Suppressor macrophage treated with lipopolysaccharide for 1 hour (primary cell): ENCODE measurements at places on chromosomes 12 and 14.
A peak's percentile ranks its signal among the peaks of the same experiment; 100 is the strongest.

DNA sequence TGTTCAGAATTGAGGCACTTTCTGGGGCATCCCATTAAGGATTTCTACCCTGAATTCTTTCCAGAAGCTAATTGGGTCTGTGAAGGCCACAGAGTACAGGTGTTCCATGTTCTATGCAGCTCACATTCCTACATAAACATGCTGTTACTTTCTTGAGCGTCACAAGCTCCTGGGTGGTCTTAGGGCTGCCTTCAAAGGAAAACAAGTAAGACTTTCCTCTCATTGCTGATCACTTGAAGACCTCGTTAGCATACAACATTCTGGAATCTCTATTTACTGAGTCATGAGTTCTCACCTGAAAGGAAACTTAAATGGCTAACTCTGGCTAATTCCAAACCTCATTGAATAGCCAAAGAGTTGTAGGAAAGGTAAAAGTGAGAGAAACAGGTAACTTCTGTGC, 63.0 kb upstream of the HMGA2 start:
- no peak for DNase-seq

GRCh38 chr14:101843665-101844064, 82.2 kb downstream of the PPP2R5C start:
- DNase-seq: peak; percentile 76

- peak; percentile 5 for DNase-seq
These were observed 23.6 kb upstream of the FAM181A start for GRCh38 chr14:93903342-93904184.

DNA sequence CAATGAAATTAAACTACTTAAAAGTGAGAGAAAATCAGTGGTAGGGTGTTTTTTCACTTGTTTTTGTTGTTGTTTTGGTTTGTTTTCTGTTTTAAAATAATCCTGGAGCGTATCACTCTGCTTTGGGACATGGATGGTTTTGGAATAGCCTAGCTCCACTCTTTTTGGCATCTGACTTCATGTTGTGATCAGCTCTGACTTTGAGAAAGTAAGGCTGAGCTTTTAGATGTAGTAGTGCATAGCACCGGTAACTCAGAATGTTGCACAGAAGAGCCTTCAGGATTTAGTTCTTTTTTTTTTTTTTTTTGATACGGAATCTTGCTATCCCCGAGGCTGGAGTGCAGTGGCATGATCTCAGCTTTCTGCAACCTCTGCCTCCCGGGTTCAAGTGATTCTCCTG, 8.1 kb downstream of the TRAFD1 start:
- no peak for DNase-seq

DNA sequence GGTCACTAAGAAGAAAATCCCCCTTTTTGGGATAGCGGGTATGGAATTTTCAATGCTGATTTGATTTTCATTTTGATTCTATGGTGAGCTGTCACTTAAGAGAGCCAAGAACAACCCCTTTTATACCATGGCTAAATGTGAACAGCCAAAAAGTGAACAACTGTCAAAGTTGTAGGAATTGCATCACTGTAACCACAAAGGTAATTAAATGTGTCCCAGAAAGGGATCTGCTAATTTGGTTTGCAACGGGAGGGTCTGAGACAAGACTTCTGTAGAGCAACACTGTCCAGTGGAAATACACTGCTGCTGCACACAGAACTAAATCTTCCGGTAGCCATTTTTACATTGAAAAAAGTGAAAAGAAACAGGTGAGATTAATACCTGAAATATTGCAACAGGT, 14.6 kb downstream of the CHST11 start:
- no peak for DNase-seq

- peak; percentile 57 for DNase-seq
These were observed 15.3 kb upstream of the SPIC start for GRCh38 chr12:101459642-101460346.

DNA sequence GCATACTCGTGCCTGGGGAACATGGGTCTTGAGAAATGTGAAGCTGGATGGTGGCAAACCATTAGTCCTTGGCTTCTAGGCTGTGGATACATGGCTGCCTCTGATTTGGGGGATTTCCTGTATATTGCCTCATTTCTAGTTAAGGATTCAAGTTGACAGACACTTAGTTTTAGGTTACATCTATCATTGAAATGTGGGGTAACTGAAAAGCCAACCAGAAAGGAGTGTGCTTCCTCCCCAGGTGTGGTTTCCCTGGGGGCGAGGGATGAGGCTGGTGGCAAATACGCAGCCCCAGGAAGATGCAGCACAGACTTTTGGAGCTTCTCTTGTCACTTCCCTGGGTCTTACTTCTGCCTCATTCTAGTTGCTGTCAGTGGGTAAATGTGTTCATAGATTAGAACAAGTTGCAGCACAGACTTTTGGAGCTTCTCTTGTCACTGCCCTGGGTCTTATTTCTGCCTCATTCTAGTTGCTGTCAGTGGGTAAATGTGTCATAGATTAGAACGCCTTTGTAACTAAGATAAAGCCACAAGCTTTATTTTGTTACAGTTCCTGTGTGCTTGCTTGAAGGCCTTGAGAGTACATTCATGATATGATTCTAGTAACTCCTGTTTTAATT, 85.1 kb downstream of the BORCS5 start:
- no peak for DNase-seq

- no peak for DNase-seq
These were observed 113.7 kb upstream of the MDM1 start for GRCh38 chr12:68445824-68446223.

DNA sequence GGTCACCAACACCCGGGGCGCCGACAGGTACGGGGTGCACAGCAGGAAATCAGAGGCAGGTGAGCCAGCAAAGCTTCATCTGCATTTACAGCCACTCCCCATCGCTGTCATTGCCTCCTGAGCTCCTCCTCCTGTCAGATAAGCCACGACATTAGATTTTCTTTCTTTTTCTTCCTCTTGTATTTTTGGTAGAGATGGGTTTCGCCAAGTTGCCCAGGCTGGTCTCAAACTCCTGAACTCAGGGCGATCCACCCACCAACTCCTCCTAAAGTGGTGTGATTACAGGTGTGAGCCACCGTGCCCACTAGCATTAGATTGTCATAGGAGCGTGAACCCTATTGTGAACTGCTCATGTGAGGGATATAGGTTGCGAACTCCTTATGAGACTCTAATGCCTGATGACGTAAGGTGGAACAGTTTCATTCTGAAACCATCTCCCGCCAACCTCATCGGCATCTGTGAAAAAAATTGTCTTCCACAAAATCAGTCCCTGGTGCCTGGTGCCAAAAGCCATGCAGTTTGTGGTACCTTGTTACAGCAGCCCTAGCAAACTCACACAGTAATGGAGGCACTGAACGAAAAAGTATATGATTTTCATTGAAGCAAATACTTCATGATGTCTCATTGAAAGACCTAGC, 1.5 kb downstream of the STYK1 start:
- no peak for DNase-seq

- DNase-seq: no peak
These were observed 544.2 kb downstream of the FOXG1 start for GRCh38 chr14:29310757-29311156.

- no peak for DNase-seq
These were observed 6.3 kb upstream of the CDKL1 start for GRCh38 chr14:50402965-50403364.

DNA sequence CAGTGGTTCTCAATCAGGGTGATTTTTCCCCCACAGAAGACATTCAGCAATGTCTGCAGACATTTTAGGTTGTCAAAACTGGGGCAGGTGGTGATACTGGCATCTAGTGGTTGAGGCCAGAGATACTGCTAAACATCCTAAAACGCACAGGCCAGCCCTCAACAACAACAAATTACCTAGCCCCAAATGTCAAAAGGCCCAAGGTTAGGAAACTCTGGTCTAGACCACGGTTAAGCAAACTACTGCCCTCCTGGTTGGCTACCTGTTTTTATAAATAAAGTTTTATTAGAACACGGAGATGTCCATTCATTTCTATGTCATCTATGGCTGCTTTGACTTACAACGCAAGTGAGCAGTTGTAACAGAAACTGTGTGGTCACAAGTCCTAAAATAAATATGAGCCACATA, 186.7 kb downstream of the EFCAB11 start:
- peak; percentile 71 for DNase-seq

DNA sequence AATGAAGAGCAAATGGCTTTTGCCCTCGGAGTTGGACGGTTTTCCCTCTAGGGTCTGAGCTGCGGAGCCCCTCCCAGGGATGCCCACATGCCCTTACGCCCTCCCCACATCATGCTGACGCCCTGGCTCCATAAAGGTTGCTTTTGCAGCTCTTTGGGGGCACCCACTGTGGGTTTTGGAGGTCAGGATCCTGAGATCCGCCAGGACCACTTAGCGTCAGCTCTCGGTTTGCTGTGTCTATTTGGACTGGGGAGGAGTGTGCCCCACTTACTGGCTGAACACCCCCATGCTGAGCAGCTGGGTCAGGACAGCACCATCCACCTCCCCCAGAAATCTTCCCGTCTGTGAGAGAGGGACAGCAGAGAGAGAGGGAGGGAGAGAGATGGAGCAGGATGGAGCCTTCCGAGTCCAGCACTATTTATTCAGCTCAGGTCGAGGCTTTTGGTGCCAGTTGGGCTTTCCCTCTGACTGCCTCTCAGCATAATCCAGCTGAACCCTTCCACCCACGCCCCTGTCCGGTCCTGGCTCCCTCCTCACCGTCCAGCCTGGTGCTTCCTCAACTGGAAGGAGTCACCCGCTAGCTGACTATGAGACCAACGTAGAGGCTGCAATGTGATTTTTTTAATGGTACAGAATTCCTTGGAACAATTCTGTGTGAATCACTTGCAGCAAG, 18.9 kb upstream of the LRTM2 start:
- DNase-seq: peak; percentile 62

- DNase-seq: no peak
These were observed 6.9 kb upstream of the KRT72 start for GRCh38 chr12:52608161-52608560.

DNA sequence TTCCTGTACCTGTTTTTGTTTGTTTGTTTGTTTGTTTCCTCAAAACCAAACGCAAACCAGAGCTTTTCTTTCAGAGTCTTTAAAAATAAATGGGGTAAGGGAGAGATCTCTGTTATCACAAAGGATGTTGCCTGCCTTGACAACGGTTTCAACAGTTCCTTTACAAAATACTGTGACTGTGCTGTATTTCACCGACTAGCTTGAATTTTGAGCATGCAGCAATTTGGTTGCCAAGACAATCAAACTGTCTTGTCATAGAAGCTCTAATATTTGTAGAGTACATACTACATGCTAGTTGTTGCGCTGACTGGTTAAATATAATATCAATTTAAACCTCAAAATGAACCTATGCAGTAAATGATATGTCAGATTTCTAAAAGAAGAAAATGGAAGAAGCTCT, 22.4 kb upstream of the TCP11L2 start:
- DNase-seq: no peak

DNA sequence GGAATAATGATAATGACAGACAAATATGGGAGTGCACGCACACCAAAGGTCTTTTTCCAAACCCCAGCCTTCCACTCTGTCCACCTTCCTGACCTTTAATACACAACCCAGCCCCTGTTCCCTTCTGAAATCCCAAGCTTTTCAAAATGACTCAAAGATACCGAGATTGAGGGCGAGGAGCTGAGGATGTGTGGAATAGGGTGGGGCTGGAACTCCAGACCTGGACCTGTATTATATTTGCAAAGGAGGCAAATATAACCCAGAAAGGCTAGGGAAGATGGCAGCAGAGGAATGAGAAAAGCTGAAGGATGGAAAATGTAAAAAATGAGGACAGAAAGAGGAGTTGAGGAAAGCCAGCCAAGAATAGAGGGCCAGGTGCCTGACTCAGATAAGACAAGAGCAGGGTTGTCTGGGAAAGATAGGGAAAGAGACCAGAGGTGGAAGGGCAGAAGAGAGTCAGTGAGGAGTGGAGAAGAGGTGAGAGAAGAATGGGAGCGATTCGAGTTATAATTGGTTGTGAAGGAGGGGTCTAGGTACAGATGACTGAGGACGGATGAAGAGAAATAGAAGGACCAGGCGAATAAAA, 1.0 kb upstream of the PTMS start:
- no peak for DNase-seq

- peak; percentile 89 for DNase-seq
These were observed 782.5 kb downstream of the TMEM121 start for GRCh38 chr14:106308839-106309389.

DNA sequence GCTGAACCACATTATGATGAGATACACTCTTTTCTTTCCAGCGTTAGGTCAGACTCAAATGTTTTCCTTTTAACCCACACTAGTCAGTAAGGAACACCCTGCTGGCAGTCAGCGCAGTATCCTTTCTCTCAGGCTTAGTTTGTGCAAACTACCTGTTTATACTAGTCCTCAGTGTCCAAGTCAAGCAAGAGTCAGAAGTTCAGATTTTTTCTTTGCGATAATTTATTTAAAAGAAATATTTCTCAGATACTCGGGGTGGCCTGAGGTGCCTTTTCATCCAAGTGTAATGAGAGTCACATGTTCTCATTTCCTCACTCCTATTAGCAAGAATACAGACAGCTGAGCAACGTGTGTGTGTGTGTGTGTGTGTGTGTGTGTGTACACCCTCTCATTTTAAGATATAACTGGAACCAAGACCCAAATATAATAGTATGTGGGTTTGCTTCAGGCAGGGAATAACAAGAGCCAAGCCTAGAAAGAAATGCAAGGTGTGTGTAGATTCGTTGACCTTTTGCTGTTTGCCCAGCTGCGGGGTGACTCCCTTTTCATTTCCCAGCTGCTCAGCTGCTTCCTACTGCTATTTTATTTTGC, 182.7 kb downstream of the KICS2 start:
- no peak for DNase-seq
